Frontal cortex (tissue), 4 donors: ENCODE measurements at places on chromosomes 1 and 21.
A peak's percentile ranks its signal among the peaks of the same experiment; 100 is the strongest.

GRCh38 chr1:161162052-161162451 lies 2.8 kb downstream of the USP21 start:
- DNase-seq = no peak

DNA sequence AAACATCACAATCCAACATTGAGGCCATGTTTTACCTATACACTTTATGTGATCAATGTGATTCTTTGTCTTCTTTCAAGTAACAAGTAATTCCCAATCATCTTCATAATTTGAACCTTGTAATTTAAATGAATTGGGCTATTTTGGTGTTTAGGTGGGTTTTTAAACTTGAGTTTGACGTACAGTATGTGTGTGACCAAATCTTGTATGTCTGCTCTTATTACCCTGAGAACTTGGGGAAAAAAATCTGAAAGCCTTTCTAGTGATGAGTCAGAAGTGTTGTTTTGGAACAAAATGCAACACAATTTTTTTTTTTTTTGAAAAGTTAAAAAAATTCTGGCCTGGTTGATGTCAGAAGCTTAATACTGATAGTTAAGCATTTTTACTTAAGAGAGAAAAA lies 68.5 kb downstream of the HHAT start:
- no peak for DNase-seq

DNA sequence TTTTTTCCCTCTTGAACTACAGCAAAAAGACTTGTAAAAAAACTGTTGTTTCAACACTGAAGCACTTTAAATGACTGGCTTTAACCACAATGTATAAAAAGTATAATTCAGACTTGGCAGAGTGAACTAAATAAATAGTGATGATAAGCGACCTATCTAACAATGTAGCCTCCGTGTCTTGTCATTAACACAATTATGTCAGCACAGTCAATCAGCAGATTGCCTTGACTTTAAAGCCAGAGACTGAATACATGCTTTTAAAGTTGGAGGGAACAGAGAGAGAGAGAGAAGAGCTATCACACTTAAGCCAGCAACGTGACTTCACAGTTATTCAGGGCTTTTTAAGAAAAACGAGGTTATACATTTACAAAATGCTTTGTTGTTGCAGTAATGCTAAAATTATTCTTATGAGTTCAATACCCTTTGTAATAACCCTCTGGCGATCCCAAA lies 378.1 kb downstream of the LMO4 start:
- no peak for DNase-seq

DNA sequence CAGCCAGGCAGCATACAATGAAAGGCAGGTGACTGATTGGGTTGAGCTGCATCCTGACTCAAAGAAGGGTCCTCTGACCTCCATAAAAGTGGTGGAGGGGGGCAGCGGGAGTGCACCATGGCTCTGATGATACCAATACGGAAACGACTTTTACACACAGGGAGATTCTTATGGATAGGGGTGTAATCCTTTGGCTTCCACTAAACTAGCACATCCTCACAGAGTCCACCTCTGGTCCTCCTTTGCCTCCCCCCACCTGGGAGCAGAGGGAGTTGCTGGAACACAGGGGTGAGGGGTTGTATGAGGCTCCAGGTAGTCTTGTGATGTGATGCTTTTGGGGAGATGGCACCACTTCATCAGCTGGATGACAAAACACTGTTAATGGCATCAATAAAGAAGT lies 361.0 kb downstream of the BARHL2 start:
- no peak for DNase-seq

DNA sequence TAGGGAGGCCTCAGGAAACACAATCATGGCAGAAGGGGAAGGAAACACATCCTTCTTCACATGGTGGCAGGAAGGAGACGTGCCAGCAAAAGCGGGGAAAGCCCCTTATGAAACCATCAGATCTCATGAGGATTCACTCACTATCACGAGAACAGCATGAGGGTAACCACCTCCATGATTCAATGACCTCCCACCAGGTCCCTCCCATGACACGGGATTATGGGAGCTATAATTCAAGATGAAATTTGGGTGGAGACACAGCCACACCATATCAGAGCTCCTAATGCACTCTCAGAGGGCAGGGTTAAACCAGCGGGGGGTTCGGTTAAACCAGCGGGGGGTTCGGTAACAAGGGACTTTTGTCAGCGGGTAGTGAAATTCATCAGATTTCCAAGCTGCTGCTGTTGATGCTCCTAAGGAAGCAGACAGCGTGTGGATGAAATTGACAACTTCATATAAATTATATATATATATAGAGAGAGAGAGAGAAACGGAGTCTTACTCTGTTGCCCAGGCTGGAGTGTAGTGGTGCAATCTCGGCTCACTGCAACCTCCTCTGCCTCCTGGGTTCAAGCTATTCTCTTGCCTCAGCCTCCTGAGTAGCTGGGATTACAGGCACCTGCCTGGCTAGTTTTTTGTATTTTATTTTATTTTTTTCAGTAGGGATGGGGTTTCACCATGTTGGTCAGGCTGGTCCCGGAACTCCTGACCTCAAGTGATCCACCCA lies 4.2 kb downstream of the CSTB start:
- no peak for DNase-seq

GRCh38 chr1:177476676-177477075 lies 305.9 kb downstream of the BRINP2 start:
- no peak for DNase-seq

GRCh38 chr1:216662681-216663080 lies 60.5 kb downstream of the ESRRG start:
- DNase-seq = no peak

DNA sequence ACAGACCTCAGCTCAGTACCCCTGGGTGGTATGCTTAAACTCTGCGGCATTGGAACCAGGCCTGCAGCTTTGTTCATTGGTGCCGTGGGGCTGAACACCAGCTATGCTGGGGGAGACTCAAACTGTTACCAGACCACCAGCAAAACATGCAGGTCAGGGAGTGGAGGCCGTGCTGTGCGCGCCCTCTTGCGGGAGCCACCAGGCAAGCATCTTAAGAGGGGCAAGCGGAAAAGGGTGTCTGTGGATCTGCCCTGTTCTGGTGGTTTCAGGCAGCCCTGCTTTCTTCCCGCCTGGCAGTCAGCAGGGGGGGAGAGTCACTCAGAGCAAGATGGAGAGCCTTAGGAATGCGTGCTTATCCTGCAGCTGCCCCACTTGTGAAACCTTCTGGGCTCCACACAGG lies 276.9 kb upstream of the ZRANB2 start:
- DNase-seq = no peak

GRCh38 chr21:16279731-16280581 lies 550.2 kb downstream of the USP25 start:
- DNase-seq = no peak

DNA sequence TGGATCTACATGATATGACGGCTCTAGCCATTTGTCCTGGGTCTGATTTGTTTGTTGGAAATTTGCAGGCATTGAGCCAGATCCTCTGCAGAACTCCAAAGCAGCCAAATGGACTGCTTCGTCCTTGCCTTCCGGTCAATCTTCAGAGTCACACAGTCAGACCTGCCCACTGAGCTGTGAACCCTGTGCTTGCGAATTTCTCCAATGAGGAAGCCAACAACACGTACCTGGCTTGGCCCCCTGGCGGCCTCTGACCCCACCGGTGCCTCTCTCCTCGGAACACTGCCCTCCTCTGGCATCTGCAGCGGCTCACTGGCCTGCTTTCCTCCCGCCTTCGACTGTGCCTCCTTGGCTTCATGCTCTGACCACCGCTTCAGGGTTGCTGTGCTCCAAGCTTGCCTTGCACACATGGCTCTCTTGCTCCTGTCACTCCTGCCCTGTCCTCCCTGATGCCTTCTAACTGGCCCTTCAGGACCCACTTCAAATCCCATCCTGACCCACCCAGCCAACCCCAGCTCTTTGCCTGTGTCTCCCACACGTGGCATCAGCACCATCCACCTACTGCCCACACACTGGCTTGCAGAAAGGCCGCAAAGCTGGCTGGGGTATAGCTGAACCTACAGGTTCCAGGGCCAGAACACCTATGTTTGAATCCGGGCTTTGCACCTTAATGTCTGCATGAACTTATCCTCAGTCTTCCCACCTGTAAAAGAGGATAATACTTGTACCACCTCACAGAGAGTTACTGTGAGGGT lies 128.2 kb downstream of the KCNN3 start:
- no peak for DNase-seq

GRCh38 chr1:38175121-38175520 lies 128.5 kb upstream of the POU3F1 start:
- DNase-seq = no peak

GRCh38 chr1:77316006-77316405 lies 34.2 kb downstream of the AK5 start:
- DNase-seq = no peak

DNA sequence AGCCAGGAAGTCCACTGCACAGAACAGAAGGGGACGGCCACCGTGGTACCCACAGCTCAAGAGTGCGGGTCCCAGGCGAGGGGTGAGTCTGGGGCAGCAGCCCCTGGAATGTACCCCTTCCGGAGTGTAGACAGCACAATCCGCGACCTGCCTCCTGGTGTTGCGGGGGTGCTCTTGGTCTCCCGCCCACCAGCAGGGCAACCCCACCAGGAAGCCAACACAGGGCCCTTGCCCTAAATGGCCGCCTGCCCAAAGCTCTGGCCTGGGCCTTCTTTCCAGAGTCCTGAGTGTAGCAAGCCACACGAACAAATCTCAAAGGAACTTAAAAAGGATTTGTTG lies 1.1 kb upstream of the SLC19A1 start:
- no peak for DNase-seq

- no peak for DNase-seq
Observed at GRCh38 chr1:21935393-21935804, 1.7 kb downstream of the HSPG2 start.

DNA sequence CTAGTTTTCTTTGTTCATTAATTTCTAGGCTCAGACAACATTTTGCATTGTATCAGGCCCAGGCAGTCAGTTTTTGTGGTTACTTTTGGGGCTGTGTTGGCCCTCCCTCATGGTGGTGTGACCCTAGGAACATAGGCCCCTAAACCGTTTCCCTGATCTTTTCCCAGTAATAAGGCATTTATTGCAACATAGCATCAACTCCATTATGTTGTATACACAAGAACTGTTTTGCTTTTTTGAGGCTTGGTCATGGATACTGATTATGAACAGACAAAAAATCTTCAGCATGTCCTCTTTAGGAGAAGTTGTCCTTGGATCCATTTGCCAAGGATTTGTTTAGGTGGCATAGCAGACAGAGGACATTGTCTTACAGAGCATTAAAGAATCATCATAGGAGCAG lies 10.3 kb downstream of the B3GALT2 start:
- DNase-seq = no peak

GRCh38 chr1:245458761-245459174 lies 304.0 kb downstream of the KIF26B start:
- DNase-seq = no peak

- DNase-seq = no peak
Observed at GRCh38 chr1:221180704-221181368, 301.6 kb downstream of the HLX start.

- no peak for DNase-seq
Observed at GRCh38 chr1:221926441-221926840, 184.6 kb upstream of the DUSP10 start.

- no peak for DNase-seq
Observed at GRCh38 chr1:50427086-50427817, 4.0 kb upstream of the DMRTA2 start.

GRCh38 chr1:204495078-204495753 lies 611 bp upstream of the PIK3C2B start:
- DNase-seq = no peak

DNA sequence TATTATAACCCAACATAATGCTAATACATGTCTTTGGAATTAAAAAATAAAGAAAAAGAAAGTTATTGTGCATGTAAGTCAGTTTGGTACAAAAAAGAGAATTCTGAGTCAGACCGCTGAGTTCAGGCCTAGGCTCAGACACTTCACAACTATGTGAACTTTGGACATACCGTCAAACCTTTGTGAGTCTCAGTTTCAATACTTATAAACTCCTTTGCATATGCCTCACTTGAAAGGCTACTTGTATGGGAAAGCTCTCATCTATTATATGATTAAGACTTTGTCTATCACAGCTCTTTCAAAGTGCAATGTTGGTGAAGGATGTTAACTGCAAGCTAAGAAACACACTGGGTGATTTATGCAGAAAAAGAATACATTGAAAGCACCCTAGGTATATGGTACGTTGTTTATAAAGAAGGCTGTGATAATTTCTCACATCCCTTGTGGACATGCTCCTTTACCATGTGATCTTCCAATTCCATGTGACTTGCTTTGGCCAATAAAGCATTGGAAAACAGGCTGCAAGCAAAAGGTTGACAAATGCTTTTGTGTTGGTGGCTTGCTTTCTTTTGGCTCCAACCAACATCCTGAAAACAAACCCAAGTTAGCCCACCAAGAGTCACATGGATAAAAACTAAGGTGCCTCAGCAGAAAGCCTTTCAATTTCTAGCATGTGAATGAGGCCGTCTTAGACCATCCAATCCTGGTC lies 49.6 kb downstream of the INTS7 start:
- no peak for DNase-seq

GRCh38 chr1:228004331-228004855 lies 2.4 kb upstream of the WNT3A start:
- peak; percentile 26 for DNase-seq

DNA sequence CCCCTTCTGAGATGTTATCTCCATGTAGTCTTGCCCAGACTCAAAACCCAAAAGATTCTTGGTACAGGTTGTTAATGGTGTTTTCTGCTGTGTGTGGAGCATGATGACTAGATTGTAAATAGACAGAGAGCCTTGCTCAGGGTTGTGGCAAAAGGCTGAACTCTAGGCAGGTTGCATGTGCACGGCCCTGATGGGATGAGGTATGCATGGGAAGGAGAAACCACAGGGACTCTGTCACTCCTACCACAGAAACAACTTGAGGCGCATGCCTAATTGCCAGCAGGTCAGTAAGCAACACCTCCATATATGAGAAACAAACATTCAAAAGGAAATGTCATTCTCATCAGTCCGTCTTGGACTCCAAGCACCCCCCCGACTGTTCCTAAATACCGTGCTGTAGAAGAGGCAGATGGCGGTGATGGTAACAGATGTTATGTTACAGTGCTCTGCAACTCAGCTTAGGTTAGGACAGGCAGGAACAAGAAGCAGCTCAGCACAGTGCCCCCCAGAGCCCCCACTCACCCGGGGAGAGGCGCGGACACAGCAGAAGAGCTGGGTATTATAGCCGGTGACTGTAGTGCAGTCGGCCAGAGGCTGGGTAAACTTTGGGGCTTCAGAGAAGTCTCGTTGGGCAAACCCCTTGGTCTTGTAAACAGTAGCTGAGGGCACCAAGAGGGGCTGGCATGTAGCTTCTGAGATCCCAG lies 10.9 kb downstream of the MYBPHL start:
- no peak for DNase-seq

- DNase-seq = no peak
Observed at GRCh38 chr1:23039308-23039826, 20.1 kb downstream of the KDM1A start.

- DNase-seq = no peak
Observed at GRCh38 chr1:181353526-181353925, 129.8 kb upstream of the CACNA1E start.

DNA sequence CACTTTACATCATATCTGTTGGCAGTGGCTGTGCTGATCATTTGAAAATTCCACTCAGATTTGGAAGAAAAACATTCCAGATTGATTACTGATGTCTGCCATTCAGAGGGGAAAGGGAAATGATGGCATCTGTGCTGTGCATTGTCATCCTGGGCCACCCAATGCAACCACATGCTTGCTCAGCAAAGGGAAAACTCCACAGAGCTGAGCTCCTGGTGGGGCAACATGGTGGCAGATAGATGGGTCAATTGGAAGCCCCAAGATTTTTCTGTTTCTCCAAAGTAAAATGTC lies 11.8 kb downstream of the OXCT2 start:
- DNase-seq = no peak

GRCh38 chr1:172484252-172484651 lies 40.4 kb upstream of the PIGC start:
- DNase-seq = no peak
